ENCODE measurements at places on chromosomes 11 and 22.

- DNase-seq: no peak
Measured at GRCh38 chr11:74024261-74025029, 15.6 kb upstream of the UCP3 start.

GRCh38 chr11:115528225-115528624, 24.0 kb upstream of the CADM1 start:
- no peak for DNase-seq

DNA sequence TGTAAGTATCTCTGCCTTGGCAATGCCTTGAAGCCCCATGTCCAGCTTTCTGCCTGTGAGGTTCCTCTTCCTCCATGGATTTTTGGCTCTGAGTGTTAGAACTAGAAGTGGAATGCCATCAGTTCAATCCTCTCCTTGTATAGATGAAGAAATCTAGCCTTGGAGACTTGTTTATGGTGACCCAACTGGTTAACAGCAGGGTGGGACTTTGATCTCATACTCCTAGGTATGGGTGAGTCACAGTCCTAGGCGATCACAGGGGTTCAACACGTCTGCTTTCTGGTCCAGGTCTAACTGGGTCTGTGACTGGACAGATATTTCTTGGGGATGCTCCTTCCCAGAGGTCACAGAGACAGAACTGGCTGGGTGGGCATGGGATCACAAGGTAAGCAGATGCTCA, 9.2 kb upstream of the MTFP1 start:
- DNase-seq: no peak

GRCh38 chr22:46148336-46148735, 2.0 kb upstream of the PPARA start:
- no peak for DNase-seq

DNA sequence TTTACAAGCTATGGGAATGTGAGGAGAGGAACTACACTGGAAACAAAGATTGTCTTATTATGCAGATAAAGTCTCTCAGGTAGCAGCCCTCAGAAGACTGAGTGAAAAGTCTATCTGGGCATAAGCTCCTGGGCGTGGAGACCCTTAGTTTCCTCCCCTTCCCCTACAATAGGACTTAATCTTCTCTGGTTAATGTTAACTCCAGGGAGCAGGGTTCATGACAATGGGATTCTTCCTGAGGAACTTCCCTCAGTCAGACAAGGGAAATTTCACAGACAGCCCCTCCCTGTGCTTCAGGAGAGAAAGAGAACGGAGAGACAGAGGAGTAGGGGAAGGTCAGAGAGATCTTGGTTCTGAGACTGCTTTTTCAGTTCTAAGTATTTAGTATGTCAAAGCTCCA, 1428.6 kb downstream of the LRRC4C start:
- DNase-seq: no peak

GRCh38 chr11:105074166-105074530, 29.0 kb upstream of the CARD16 start:
- no peak for DNase-seq

- DNase-seq: no peak
Measured at GRCh38 chr22:37940698-37941376, 12.6 kb downstream of the C22orf23 start.

DNA sequence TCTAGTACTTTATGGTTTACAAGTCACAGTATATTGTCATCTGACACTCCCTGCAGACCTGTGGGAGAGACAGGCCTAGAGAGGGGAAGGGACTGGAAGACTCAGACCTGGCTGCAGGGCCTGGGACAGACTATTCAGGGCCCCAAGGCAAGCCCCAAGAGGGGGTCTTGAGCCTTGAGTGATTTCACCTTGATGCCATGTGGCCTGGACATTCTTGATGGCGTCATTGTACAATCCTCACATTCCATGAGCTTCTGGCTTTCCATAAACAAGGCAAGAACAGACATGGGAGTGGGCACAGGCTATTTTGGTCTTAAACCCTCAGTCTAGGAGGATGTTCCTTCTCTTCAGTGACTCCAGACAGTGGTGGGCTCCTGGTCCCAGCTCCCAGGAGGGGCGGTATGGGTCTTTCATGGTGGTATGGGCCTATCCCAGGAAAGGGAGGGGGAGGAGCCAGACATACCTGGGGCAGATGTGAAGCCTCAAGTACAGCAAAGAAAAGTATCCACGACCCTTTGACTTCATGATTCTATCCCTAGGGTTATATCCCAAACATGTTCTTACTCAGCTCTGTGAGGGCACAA, 1.8 kb upstream of the TBC1D10A start:
- no peak for DNase-seq

GRCh38 chr22:38834991-38835390, 8.8 kb downstream of the NPTXR start:
- DNase-seq: no peak

DNA sequence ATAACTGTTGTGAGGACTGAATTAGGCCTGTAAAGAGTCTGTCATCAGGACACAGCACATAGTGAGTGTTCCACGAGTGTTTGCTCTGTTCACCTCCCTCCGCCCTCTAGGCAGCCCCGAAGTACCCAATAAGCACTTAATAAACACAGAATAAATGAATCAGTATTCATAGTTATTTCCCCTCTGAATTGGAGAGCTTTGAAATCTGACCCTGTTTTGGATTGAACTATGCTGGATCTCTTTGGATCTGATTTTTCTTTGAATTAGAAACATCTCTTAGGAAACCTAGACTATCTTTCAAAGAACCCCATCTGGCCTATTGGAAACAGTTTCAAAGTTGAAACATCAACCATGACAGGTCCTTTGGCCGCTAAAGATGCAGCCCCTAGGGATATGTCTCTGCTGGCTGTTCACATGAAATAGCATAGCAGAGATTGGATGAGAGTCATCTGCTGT, 615.5 kb downstream of the NTM start:
- no peak for DNase-seq

Measured in naive thymus-derived CD8-positive, alpha-beta T cell (primary cell).